ENCODE measurements at places on chromosomes 13 and 19. TPM values are rescaled to one million over a fixed set of nuclear protein-coding genes. Genes with fewer than 3 reads are reported as not detected.

ZNF77 gene
- total RNA-seq = 2.2 TPM

NFIX gene
- 61.1 TPM for total RNA-seq

P2RY11 gene
- total RNA-seq = 4.6 TPM

KEAP1 gene
- total RNA-seq = 73.1 TPM

PTPRH gene
- total RNA-seq = 0.54 TPM

- ATAC-seq = no peak
Observed at GRCh38 chr13:79522583-79522982, 41.6 kb downstream of the NDFIP2 start.

DNA sequence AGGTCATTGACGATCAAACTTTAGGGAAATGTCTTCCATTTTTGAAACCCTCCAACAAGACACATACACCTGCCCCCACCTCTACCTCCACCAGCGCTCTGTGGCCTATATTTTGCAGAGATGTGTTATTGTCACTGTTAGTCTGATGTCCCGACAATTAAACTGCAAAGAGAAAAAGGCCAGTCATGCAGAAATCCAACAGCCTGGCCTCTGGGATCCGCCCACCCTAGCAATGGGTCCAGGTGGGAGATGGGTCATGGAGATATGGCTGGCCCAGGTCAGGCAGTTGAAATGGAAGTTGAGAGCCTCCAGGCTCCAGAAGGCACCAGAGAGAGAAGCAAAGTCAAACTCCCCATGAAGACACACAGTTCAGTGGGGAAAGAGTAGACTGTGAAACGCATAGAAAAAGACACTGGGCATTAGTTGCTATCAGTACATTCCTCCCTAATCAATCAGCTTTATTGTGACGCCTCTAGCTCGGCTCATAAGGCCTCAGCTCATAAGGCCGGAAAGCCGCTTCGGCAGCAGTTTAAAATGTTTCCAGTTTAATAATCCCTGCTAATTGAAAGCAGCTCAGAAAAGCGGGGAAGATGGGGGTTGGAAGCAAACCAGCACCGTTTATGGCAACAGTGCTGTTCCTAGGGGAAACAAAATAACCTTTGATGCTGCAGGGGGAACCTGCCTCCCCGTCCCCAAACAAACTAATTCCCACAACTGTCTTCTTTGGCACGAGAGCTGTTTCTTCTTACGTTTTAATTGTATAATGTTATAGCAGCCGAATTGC, 239.7 kb upstream of the ZNF507 start:
- no peak for ATAC-seq

DNA sequence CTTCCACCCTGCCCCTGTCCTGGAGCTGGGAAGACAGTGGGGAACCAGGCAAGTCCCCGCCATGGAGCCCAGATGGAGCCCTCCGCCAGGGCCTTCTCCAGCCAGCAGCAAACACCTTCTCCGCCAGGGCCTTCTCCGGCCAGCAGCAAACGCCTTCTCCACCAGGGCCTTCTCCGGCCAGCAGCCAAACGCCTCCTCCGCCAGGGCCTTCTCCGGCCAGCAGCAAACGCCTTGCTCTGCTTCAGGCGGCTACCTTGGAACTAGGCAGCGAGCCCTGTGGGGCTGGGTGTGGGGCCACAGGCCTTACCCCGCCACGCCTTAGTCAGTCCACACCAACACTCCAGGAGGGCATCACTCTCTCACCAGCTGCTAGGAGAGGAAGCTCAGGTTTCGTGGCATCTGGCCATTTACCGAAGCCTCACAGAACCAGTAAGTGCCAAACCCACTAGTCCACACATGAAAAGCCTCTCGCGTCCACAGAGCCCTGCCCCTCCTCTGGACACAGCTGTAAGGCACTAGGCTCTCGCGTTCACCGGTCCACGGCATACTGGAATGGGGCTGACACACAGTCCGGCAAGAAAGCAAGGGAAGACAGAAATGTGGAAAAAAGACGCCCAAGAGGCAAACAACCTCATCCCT, 41.0 kb downstream of the MLLT1 start:
- ATAC-seq = peak; percentile 54

DNA sequence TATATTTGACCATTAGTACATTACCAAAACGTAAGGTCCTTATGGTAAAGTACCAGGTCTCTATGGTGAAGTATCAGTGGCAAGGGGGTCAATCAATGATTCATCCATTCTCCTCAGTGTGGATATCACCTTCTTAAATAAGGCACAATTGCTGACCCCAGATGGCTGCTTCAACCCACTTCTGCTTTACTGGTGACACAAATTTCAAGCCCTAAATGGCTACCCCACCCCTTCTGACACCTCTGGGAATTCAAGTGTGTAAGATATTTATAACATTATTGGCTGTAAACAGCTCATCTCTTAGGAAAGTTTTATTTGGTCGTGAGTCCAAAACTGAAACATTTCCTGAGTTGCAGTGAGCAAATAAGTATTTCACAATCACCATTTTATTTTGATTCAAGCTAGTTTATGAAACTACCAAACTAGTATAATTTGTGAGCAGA, 7.9 kb upstream of the WBP4 start:
- ATAC-seq = peak; percentile 71

DNA sequence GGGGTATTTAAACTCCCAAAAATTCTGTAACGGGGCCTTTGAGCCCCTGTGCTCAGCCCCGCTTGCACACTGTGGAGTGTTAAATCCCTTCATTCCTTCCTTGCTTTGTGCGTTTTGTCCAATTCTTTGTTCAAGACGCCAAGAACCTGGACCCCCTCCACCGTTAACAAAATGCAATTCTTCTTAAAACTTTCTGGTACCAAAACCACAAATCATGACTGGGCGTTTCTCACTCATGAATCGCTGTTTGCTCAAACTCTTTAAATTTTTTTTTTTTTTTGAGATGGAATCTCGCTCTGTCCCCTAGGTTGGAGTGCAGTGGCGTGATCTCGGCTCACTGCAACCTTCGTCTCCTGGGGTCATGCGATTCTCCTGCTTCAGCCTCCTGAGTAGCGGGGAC, 881 bp downstream of the ZNF20 start:
- no peak for ATAC-seq

- ATAC-seq = no peak
Observed at GRCh38 chr13:98829541-98829940, 77.1 kb upstream of the SLC15A1 start.

DNA sequence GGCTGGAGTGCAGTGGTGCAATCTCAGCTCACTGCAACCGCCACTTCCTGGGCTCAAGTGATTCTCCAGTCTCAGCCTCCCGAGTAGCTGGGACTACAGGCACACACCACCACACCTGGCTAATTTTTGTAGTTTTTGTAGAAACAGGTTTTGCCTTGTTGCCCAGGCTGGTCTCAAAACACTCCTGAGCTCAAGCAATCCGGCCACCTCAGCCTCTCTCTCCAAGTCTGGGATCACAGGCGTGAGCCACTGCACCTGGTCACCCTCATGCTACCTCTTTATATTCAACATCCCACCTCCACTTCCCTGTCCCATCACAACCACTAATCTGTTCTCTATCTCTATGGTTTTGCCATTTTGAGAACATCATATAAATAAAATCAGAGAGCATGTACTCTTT, 155.7 kb downstream of the PTPRS start:
- ATAC-seq = no peak

All from gastroesophageal sphincter (tissue), 4 donors.